Naive thymus-derived CD4-positive, alpha-beta T cell (primary cell): ENCODE measurements at places on chromosomes 1 and 21. TPM values are rescaled to one million over a fixed set of nuclear protein-coding genes. Genes with fewer than 3 reads are reported as not detected.

- H3K27ac ChIP-seq, result peak overlapping the region; percentile 94
- peaks cover 46% of the 10 kb centered on the region for H3K4me1 ChIP-seq
- no peaks in the 10 kb centered on the region for H3K27me3 ChIP-seq
- DNase-seq, result no peak
Measured at GRCh38 chr1:6600410-6601048, 2.1 kb downstream of the KLHL21 start.

Gene PAQR7
- 4.6 TPM for total RNA-seq

Gene PRR9
- not detected for total RNA-seq

DNA sequence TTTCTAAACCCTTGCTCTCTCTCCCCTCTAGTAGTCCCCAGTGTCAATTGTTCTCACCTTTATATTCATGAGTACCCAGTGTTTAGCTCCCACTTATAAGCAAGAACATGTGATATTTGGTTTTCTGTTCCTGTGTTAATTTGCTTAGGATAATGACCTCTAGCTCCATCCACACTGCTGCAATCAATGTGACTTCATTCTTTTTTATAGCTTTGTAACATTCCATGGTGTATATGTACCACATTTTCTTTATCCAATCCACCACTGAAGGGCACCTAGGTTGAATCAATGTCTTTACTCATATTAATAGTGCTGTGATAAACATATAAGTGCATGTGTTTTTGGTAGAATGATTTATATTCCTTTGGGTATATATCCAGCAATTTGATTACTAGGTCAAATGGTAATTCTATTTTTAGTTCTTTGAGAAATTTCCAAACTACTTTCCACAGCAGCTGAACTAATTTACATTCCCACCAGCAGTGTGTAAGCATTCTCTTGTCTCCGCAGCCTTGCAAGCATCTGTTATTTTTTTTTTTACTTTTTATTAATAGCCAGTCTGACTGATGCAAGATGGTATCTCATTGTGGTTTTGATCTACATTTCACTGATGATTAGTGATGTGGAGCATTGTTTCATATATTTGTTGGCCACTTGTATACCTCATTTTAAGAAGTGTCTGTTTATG, 277.8 kb downstream of the LTN1 start:
- H3K27me3 ChIP-seq, result no peaks in the 10 kb centered on the region
- H3K36me3 ChIP-seq, result no peaks in the 10 kb centered on the region
- no peak overlapping the region for H3K27ac ChIP-seq

DNA sequence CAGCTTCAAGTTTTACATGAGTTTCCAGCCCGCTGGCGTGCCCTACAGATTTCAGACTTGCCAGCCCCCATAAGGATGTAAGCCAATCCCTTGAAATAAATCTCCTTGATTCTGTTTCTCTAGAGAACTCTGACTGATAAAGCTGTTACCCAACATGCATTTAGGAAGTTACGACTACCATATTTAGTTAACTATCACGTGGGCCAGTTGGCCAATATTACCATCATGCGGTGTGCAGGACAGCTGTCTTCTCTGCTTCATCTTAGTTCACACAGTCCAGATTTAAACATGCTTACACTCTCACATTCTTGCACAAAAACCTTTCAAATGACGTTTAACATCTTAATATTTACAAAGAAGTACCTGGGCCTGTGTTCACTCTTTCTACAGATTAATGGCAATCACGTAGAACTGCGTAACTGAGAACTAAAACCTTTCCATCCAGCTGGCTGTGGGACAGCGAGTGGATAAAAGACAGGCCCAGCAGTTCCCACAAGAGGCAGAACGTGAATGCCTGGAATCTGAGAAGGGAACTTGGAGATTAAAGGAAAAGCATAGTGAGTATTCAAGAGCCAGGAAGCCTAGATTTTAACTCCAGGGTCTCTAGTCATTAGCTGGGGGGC, 20.8 kb downstream of the FAM177B start:
- no peaks in the 10 kb centered on the region for H3K27me3 ChIP-seq
- no peak for DNase-seq
- no peak overlapping the region for H3K27ac ChIP-seq
- no peaks in the 10 kb centered on the region for H3K4me1 ChIP-seq
- no peaks in the 10 kb centered on the region for H3K36me3 ChIP-seq
- no peak overlapping the region for H3K4me3 ChIP-seq

- no peaks in the 10 kb centered on the region for H3K36me3 ChIP-seq
- no peaks in the 10 kb centered on the region for H3K27me3 ChIP-seq
- H3K4me3 ChIP-seq, result no peak overlapping the region
- no peaks in the 10 kb centered on the region for H3K4me1 ChIP-seq
Measured at GRCh38 chr1:219350172-219350931, 176.7 kb downstream of the LYPLAL1 start.

- no peaks in the 10 kb centered on the region for H3K36me3 ChIP-seq
- no peak overlapping the region for H3K4me3 ChIP-seq
- H3K4me1 ChIP-seq, result no peaks in the 10 kb centered on the region
- no peak overlapping the region for H3K27ac ChIP-seq
- no peaks in the 10 kb centered on the region for H3K27me3 ChIP-seq
- no peak for DNase-seq
Measured at GRCh38 chr1:38512789-38513188, 346.8 kb downstream of the RRAGC start.

DNA sequence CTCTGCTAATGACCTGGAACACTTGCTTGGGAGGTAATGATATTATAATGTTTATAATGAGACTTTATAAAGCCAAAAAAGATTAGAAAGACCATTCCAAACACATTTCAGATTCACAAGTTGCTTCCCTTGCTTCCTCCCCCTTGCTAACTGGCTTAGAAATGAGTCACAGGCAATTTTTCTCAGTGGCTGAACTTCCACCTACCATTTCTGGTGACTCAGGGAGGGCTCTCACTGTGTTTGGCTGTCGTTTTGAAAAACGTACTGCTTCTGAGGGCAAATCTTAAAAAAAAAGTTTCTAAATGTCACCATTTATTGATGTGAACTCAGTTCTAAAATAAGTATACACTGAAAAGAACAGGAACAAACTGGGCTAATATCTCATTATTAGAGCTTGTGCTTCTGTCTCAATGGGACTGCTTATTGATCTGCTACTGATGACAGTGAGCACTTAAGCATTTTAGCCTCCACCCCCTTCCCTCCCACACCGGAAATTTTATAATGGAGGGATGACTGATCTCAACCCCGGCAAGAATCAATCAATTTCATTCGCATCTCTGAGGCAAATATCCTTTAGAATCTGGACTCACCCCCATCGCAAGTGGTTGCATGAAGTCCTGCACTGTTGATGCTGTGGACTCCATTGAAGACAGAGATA, 278.3 kb downstream of the KCTD3 start:
- H3K4me1 ChIP-seq, result no peaks in the 10 kb centered on the region
- H3K27me3 ChIP-seq, result no peaks in the 10 kb centered on the region
- no peak overlapping the region for H3K4me3 ChIP-seq
- H3K27ac ChIP-seq, result no peak overlapping the region
- DNase-seq, result no peak

Gene LCA5L
- not detected for total RNA-seq

Gene HSD3B1
- total RNA-seq, result not detected

- H3K27ac ChIP-seq, result no peak overlapping the region
- no peaks in the 10 kb centered on the region for H3K36me3 ChIP-seq
- H3K27me3 ChIP-seq, result no peaks in the 10 kb centered on the region
- H3K4me3 ChIP-seq, result no peak overlapping the region
- DNase-seq, result no peak
- H3K4me1 ChIP-seq, result no peaks in the 10 kb centered on the region
Measured at GRCh38 chr1:227273557-227273956, 44.7 kb downstream of the CDC42BPA start.

DNA sequence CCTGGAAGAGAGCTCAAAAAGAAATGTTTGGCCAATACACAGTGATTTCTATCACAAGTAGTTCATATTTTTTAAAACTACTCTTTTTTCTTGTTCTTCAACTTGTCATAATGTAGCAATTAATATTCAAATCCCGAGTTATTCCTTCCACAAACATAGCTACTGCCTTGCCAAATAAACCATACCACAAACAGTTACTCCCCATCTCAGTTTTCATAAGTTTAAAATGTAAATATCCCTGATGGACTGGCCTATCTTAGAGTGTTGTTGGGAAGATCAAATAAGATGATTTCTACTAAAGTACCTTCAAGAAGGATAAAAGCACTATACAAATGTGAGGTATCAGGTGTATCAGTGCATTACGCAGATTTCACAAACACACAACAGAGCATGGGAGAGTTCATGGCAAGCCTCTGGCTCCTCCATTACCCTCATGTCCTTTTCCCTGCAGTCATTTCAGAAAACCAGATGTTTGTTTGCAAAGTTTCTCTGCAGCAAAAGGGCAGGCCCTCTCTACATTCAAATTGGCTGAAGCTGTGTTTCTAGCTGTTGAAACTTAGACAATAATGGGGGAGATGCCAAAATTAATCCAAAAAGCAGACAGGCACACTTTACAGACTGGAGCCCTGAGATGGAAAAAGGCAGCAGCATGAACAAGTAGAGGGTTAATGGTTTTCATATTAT, 16.1 kb downstream of the WLS start:
- H3K27me3 ChIP-seq, result no peaks in the 10 kb centered on the region
- no peaks in the 10 kb centered on the region for H3K4me1 ChIP-seq
- no peak overlapping the region for H3K27ac ChIP-seq
- DNase-seq, result no peak
- H3K4me3 ChIP-seq, result no peak overlapping the region

DNA sequence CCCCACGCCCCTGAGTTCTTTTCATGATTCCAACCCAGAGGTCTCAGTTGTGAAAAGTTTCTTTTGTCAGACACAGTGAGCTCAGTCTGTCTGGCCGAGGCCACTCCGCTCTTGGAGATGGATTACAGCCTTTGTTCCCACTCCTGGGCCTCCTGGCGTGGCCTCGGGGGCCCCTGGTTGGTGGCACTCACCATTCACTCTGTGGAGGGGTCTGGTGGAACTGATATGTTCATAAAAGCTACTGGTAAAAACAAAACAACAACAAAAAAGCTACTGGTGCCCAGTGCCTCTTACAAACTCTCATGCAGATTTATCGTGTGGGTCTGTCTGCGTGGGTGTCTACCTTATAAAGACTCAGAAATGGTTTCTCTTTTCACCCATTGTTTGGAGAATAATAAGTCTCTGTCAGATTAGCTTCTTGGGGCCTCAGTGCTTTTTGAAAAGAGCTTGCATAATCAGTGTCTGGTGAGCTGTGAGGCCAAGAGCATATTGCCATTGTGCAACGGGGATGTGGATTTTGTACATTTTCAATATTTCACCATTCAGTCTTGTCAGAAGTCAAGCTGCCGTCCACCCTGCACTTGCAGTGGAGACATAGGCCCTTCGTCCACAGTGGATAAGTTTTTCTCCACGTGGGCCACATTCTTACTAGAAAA, 86.7 kb downstream of the GALNT2 start:
- no peak overlapping the region for H3K4me3 ChIP-seq
- H3K27ac ChIP-seq, result no peak overlapping the region
- no peak for DNase-seq
- no peaks in the 10 kb centered on the region for H3K27me3 ChIP-seq
- no peaks in the 10 kb centered on the region for H3K4me1 ChIP-seq
- no peaks in the 10 kb centered on the region for H3K36me3 ChIP-seq
